Peyer's patch (tissue), 4 donors: ENCODE measurements at places on chromosomes 12 and 14.
A peak's percentile ranks its signal among the peaks of the same experiment; 100 is the strongest.

- DNase-seq: no peak
Observed at GRCh38 chr12:118493962-118494361, 117.6 kb downstream of the SUDS3 start.

GRCh38 chr14:20328705-20329104 lies 4.4 kb downstream of the CCNB1IP1 start:
- no peak for DNase-seq

DNA sequence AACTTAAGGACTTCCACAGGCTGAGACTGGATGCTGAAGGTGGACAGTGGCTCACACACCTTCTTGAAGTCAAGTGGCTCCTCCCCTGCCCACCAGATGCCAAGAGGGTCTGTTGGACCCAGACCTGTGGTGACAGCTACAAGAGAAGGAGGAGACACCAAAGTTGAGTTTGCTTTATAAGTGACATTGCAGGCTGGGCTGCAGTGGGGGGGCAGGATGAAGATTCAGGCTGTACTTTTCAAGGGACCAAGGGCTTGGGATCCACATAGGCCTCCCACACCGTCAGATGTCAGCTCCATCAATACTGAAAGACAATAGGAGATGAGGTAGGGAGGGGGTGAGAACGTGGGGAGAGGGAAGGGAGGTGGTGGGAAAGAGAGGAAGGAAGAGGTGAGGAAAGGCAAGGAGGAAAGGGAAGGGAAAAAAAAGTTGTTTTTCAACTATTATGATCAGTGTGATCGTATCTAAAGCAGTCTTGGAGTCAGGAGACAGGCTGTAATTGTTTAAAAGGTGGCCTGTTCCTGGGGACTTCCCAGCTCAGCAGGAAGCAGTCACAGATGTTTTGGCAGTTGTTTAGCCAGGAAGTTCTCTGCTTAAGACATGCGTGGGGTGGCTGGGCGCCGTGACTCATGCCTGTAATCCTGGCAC lies 84.1 kb upstream of the RESF1 start:
- no peak for DNase-seq

GRCh38 chr14:104082807-104083206 lies 2.7 kb upstream of the ASPG start:
- no peak for DNase-seq

- no peak for DNase-seq
Observed at GRCh38 chr14:103488960-103489359, 33.7 kb downstream of the CKB start.

DNA sequence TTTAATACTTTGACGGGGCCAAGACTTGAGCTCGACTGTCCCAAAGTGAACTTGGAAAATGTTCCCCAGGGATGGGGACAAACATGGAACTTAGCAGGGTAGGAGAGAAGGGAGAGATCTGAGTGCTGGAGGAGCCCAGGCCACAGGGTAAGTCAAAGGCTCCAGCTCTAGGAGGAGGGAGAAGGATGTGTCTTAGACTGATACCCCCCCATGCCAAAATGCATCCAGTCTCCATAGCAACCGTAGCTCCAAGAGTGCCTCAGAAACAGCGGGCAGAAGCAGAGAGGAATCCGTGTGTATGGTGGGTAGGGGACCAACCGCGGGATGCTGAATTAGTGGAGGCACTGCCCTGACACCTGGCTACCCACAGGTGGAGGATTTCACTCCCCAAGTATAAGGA lies 845 bp upstream of the AGAP2 start:
- DNase-seq: no peak

DNA sequence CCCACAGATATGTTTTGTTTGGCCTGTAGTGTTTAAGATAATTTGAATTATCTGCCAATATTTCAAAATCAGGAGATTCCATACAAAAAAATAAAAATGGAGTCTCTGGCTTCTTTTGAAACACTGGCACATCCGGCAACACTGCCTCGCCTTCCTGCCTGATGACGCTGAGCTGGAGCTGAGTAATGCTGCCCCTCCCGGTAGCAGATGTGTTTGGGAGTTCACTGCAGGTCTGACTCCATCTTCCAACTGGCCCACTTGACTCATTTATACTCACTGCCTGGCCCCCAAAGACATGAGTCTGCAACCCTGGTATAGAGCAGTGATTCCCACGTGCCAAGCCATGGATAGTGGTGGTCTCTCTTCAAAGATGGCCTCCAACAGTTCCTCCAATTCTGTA lies 7.4 kb downstream of the CIT start:
- DNase-seq: peak; percentile 46

DNA sequence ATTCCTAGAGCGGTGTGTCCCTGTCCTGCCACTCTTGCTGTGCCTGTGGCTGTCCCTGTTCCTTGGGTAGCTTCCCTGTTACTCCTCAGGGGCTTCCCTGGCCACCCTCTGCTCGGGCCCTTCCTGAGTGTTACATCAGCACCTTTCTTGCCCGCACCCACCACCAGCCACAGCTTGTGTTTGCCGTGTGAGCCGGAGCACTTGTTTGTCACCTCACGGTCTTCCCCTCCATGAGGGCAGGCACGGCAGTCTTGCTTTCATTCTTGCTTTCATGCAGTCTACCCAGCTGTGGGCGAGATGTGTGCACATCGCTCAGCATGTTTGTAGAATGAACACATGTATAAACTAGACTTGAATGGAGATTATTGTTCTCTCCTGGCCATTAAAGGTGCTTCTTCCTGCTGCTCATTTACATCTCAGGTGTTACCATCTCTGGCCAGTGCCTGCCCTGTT lies 42.0 kb downstream of the TRAF3 start:
- DNase-seq: peak; percentile 53

GRCh38 chr14:85233756-85234155 lies 296.2 kb upstream of the FLRT2 start:
- DNase-seq: no peak

DNA sequence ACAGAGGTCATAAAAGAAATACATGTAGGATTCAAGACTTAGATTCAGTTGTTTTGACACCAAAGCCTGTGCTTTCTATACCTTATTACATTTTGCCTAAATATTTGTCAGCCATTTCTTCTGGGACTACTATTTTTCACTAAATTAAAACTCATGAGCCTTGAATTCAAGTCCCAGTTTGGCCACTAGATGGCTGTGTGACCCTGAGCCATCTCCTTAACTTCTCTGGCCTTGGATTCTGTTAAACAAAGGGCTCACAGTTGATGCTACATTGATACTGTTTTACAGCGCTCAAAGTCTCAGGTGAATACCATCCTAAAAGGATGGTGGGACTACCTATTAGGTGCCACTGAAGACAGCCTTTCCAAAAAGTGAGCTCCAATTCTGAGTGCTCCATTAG lies 39.6 kb upstream of the CCDC198 start:
- no peak for DNase-seq

- DNase-seq: no peak
Observed at GRCh38 chr14:22488522-22489243, 100.3 kb downstream of the DAD1 start.

DNA sequence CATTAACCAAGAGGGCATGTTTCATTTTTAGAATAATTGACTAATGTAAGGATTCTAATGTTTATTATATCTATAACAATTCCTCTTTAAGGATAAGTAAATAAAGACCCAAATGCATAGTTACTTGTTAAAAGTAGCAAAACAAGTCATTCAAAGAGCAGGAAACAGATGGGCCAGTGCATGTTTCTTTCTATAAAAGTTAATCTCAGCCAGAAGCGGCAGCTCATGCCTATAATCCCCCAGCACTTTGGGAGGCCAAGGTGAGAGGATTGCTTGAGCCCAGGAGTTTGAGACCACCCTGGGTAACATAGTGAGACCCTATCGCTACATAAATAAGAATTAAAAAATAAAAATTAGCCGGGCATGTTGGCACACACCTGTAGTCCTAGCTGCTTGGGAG lies 391.0 kb upstream of the RGS6 start:
- DNase-seq: no peak

- DNase-seq: no peak
Observed at GRCh38 chr14:73719791-73720190, 5.6 kb upstream of the PNMA1 start.

GRCh38 chr12:52659951-52660350 lies 7.9 kb upstream of the KRT2 start:
- DNase-seq: no peak

DNA sequence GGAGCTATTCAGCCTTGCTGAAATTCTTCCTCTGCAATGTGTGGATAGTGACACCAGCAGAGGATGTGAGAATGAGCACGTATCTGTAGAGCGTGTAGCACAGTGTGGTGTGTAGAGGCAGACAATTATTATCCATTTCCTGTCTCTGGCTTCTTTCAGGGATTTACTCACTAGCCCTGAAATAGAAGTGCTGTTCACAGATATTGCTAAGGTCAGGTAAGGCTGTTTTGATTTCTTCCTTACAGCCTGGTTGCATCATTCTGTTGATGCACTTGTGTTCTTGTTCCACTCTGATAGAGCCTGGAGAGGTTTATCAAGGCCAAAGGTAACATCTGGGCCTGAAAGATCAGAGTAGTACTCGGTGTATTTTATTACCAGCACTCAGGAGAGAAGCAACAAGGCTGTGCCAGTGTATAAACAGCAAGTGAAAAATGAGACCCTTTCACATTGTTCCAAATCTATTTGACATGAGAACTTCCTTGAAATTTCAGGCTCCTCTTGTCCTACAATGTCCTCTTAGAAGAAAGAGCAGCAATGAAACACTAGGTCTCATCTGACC lies 16.7 kb downstream of the ARG2 start:
- peak; percentile 48 for DNase-seq

DNA sequence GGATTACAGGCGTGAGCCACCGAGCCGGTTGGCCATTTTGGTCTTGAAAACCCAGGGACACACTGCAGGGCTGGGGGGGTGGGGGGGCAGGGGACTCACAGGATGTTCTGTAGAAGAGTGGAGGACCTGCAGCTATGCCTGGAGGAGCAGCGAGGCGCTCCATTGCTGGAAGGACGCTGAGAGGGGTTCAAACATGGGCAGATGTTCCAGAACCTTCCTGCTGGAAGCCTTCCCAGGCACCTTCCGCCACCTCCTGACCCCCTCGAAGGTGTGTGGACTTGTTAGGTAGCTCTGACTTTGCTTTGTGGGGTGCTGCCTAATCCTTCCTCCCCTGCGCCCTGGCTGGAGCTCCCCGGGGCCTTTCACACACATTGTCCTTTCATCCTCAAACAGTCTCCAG lies 19.6 kb upstream of the PPP1R13B start:
- DNase-seq: no peak

GRCh38 chr12:5123921-5124320 lies 80.2 kb downstream of the KCNA5 start:
- no peak for DNase-seq

DNA sequence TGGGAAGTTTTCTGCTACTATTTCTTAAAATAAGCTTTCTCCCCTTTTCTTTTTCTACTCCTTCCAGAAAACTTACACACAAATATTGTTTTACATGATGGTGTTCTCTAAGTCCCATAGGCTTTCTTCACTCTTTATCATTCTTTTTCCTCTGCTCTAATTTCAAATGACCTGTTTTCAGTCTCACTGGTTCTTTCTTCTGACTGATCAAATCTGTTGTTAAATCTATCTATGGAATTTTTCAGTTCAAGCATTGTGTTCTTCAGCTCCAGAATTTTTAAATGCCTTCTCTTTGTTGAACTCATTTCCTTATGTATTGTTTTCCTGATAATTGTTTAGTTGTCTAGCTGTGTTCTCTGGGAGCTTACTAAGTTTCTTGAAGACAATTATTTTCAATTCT lies 29.5 kb upstream of the CNOT2 start:
- DNase-seq: no peak

GRCh38 chr14:50798048-50798421 lies 32.9 kb downstream of the NIN start:
- DNase-seq: no peak

GRCh38 chr12:42992826-42993225 lies 403.3 kb upstream of the PRICKLE1 start:
- no peak for DNase-seq

GRCh38 chr14:83470466-83470865 lies 1936.8 kb upstream of the SEL1L start:
- DNase-seq: no peak

GRCh38 chr12:113418213-113418879 lies 3.8 kb upstream of the SDSL start:
- no peak for DNase-seq

DNA sequence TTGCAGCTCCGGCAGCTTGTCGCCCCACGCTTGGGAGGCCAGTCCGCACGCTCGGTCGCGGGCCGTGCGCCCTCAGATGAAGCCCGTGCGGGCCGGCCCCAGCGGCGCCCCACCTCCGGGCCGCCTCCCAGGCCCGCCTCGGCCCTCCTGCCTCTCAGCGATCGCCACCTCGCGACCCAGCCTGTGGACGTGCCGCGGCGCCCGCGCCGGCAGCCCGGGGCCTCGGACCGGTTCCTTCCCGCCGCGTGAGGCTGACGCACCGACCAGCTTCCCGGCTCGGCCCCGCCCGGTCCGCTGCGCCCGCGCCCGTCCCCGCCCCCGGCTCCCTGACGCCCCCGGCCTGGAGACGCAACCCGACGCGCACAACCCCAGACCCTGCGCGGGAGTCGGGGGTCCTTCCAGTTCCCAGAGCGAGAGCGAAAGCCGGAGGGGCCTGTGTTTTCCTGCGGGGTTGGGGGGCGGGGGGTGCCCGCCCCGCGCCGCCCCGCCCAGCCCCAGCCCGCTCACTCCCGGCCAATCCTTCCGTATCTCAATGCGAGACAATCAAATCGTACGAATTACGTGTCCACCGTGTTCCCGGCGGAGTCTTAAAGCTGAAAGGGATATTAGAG lies at the start of gene ERO1A:
Gene ERO1A (minus strand): TSS at position 78 of the 611 bp plus-strand sequence. CDS start 77 bp downstream, at position 1.
- DNase-seq: peak; percentile 94

GRCh38 chr14:89614009-89614691 lies 197.1 kb upstream of the FOXN3 start:
- no peak for DNase-seq

- DNase-seq: no peak
Observed at GRCh38 chr14:70771781-70772212, 37.5 kb downstream of the MAP3K9 start.

DNA sequence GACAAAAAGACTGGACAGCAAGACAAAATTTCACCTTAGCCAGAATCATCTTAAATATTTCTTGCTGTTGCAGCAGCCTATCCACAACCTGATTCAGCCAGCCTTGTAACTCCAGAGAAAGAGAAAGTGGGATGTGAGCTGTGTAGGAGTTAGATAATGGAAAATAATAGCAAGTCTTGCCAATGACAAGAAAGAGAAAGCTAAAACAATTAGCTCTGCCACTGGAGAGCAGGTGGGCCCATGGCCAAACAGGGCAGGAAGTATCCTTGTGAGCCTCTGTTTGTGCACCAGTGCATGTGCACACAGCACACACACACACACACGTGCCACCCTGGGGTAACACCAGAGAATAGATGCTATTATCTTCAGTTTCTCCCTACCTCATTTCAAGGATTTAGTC lies 106.0 kb upstream of the CCDC196 start:
- DNase-seq: no peak

- no peak for DNase-seq
Observed at GRCh38 chr14:36222952-36223468, 46.5 kb upstream of the PTCSC3 start.

GRCh38 chr14:45199230-45199629 lies 53.8 kb downstream of the MIS18BP1 start:
- DNase-seq: no peak

- no peak for DNase-seq
Observed at GRCh38 chr14:100278702-100279101, 27.5 kb downstream of the SLC25A29 start.

GRCh38 chr14:72675126-72675525 lies 218.8 kb downstream of the DPF3 start:
- no peak for DNase-seq
